Activated naive CD8-positive, alpha-beta T cell treated with anti-CD3 and anti-CD28 coated beads, Interleukin-2, amount 50 U/mL, for 16 hours (primary cell): ENCODE measurements at places on chromosomes 2 and 18.

- no peak for DNase-seq
These were observed 199.5 kb downstream of the OSR1 start for GRCh38 chr2:19158896-19159295.

- no peak for DNase-seq
These were observed 306.5 kb upstream of the CYP26B1 start for GRCh38 chr2:72454189-72454588.

GRCh38 chr2:112714836-112715631 is 5.8 kb upstream of the NT5DC4 start:
- DNase-seq = no peak

DNA sequence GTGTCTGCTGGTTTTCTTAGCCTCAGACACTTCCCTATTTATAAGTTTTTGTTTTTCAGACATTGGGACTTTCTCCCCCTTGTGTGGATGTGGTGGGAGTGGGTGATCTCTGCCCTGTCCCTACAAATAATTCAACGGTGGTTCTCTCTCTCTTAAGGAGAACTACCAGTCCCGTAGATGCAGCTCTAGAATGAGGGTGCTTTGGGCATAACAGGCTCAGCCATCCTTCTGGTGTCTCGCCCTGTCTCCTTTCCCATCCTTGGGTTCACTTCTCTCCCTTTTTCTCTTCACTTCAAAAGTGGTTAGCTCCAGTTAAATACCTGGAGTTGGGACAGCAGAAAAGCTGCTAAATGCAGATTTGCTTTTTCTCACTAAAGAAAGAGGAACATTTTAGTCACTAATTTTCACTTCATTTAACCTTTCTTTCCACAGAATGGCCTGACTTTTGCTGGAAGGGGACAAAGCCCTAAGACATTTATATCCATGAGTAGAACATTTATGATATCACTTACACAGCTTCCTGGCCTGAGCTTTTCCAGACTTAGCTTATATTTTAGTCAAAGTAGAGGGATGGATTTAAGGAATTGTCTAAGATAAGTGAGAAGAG is 121.2 kb upstream of the CXCR4 start:
- no peak for DNase-seq

- DNase-seq = no peak
These were observed 89.8 kb upstream of the ITGA4 start for GRCh38 chr2:181367411-181367810.

- DNase-seq = no peak
These were observed 535.2 kb downstream of the METTL4 start for GRCh38 chr18:2036086-2036485.

DNA sequence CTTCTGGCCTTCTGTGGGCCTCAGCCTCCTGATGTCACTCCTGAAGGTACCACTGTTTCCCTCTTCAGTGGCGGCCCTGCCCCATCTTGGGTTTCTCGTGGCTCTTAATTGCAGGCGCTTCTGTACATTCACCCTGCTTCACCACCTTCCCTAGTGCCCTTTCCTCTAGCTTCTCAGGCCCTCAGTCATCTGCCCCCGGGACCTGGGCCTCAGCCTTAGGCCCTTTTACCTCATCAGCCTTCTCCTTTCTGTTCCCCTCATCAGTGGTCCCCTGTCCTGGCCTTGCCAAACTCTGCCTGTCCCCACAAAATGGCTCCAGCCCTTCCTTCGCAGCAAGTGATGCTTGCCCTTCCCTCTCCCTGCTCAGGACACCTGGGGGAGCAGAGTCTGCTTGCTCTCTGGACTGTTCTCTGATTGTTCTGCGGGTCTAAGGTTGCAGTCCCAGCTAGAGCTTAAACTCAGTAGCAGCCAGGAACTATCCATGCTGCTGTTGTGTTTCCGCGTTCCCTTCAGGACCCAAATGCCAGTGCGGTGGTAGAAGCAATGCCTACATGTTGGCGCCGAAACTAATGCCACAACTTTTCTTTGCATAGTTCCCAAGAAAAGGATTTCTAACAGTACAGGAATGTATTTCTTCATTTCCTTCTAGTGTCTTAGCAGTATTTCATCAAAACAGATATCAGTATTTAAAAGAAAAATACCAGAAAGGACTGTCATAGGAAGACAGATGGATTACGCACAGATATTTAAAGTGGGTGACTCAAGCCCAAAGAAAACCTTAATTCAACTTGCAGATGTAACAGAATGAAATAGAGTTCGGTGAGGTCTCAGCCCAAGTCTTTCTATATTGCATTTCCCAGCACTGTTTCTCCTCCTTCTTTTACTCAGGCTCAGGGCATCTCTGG is 7.5 kb downstream of the ASB1 start:
- DNase-seq = no peak
